Frontal cortex (tissue), 4 donors: ENCODE measurements at places on chromosomes 5 and 9. TPM values are rescaled to one million over a fixed set of nuclear protein-coding genes. Genes with fewer than 3 reads are reported as not detected.

The PLCXD3 gene
- total RNA-seq = 9.8 TPM

The CNTNAP3B gene
- 35.9 TPM for total RNA-seq

The IRGM gene
- not detected for total RNA-seq

The PTGER4 gene
- 1.6 TPM for total RNA-seq

The BTNL8 gene
- total RNA-seq = not detected

The EIF4E1B gene
- under 0.01 TPM for total RNA-seq

The DDX4 gene
- 0.82 TPM for total RNA-seq

The FOXD4 gene
- total RNA-seq = 1.2 TPM

The PPP2R2B gene
- 136 TPM for total RNA-seq

The OCLN gene
- total RNA-seq = 3.7 TPM

The PCDHA2 gene
- total RNA-seq = 10.6 TPM

The AMBP gene
- total RNA-seq = 0.82 TPM

The MYO10 gene
- 25.3 TPM for total RNA-seq

The TXN gene
- total RNA-seq = 175 TPM

The KIF20A gene
- total RNA-seq = 4.1 TPM

The GGTA1 gene
- total RNA-seq = 2.4 TPM

The IL3 gene
- not detected for total RNA-seq

The WNT8A gene
- 0.82 TPM for total RNA-seq

The ORM1 gene
- 0.82 TPM for total RNA-seq

The OMD gene
- 3.7 TPM for total RNA-seq
